ENCODE measurements at places on chromosomes 2 and 18.

DNA sequence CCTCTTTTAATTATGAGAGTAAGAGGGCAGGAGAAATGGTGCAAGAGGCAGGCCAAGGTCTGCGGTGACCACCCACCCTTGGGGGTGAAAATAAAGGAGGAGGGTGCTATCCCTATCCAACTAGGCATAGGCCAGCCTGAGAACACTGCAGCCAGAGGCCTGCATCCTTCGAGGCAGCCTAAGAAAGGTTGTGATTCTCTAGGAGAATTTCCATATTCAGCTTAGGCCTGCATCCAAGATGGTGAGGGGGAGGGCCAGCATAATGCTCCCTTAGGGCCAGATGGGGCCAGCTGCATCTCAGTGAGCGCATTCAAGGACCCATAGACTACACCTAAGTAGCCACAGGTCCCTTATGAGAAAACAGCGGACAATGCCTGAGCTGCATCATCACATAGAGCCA is 3.5 kb upstream of the UPP2 start:
- no peak for DNase-seq

DNA sequence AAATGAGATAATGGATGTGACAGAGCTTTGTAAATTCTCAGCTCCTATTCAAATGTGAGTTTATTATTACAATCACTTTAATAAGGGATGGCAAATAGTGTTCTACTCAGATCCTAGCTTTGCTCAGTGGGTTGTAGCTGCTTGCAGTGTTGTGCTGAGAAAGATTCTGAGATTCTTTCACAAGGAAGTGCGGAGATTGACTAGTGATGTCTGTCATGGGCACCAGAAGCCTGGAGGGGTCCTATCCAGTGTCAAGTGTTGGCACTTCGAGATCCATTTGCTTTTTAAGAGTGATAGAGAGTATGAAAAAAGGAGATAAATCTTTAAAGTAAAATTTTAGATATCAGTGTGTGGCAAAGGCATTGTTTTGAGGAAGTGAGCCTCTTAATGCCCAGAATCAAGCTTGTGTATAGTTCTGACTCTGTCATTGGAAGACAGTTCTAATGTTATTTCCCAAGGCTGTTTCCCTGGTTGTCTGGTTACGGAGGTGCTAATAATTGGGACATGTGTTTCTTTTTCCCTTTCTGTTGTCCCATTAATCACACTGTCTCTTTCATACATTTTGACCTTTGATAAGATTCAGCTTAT is 181.7 kb upstream of the SPRED2 start:
- no peak for DNase-seq

GRCh38 chr2:65098741-65099140 is 31.2 kb downstream of the RAB1A start:
- no peak for DNase-seq

- no peak for DNase-seq
These were observed 9.1 kb downstream of the SMIM21 start for GRCh38 chr18:75418293-75419005.

- DNase-seq = peak; percentile 76
These were observed 862.9 kb upstream of the ACVR2A start for GRCh38 chr2:146981921-146982320.

- DNase-seq = peak; percentile 45
These were observed 4.0 kb upstream of the CKAP2L start for GRCh38 chr2:112768432-112768831.

DNA sequence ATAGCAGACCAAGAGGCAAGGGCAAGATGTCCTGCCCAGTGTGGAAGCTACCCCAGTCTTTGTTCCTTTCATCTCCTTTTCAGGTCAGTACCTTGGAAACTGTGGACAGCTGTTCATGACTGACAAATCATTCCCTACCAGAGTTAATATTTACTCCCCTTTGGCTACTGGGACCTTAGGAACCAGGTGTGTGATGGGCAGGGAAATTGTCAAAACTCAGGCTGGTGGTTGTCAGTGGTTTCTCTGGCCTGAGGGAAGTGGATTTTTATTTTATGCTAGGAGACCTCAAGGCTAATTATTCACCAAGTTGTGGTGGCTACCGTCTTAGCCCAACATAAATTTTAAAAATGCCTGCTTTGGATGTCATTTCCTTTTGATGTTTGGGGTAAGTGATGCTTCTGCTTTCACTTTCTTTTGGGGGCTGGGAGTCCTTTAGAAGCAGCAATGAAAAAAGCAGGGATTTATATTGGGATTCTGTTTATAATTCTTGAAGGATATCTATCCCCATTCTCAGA is 119.3 kb downstream of the SETBP1 start:
- no peak for DNase-seq

DNA sequence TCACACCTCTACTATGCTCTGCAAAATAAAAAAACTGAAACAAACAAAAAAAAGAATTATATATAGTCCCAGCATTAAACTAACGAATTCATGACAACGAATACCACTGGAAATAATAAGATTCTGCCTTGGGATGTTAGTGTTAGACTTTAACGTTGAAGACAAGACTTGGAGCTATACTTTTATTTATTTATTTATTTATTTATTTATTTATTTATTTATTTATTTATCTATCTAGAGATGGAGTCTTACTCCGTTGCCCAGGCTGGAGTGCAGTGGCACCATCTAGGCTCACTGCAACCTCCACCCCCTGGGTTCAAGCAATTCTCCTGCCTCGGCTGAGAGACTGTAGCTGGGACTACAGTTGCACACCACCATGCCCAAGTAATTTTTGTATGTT is 27.2 kb upstream of the PAPOLG start:
- no peak for DNase-seq

GRCh38 chr2:234480337-234480736 is 16.5 kb downstream of the ARL4C start:
- no peak for DNase-seq

Measured in fibroblast of pulmonary artery (primary cell).